ENCODE measurements at places on chromosomes 1 and 21.

DNA sequence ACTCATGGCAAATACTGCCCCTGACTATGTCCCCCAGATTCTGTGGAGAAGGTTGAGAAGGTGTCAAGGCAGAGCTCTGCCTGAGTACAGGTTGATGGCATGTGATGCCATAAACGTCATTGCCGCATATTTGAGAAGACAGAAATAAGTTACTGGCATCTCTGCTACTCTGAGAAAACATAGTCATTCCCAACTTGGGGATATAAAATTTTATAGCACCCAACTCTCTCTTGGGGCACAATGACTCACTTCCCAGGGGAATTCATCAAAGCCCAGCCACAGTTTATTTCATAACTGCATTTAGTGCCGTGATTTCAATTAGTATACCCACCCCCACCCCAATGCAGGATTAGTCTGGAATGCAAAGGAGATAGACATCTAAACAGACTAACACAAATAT lies 101.9 kb upstream of the TNR start:
- no peak for DNase-seq

DNA sequence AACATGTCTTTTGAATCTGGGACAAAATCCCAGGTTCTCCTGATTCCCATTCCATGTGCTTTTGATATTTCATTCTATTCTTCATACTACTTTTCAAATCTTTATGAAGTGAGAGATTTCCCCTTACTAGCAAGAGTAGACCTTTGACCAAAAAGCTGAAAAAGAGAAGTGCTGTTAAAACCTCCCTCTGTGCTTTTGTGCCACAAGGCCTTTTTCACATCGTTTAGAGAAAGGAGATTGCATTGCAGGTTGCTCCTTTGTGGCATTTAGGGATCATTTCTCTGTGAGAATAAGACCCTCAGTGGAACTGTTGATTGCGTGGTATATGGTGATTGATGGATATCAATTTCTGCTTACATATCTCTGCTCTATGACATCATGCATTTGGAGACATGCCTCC lies 148.8 kb downstream of the TGFB2 start:
- no peak for DNase-seq

- no peak for DNase-seq
Observed at GRCh38 chr1:201645956-201646355, 107.0 kb downstream of the NAV1 start.

DNA sequence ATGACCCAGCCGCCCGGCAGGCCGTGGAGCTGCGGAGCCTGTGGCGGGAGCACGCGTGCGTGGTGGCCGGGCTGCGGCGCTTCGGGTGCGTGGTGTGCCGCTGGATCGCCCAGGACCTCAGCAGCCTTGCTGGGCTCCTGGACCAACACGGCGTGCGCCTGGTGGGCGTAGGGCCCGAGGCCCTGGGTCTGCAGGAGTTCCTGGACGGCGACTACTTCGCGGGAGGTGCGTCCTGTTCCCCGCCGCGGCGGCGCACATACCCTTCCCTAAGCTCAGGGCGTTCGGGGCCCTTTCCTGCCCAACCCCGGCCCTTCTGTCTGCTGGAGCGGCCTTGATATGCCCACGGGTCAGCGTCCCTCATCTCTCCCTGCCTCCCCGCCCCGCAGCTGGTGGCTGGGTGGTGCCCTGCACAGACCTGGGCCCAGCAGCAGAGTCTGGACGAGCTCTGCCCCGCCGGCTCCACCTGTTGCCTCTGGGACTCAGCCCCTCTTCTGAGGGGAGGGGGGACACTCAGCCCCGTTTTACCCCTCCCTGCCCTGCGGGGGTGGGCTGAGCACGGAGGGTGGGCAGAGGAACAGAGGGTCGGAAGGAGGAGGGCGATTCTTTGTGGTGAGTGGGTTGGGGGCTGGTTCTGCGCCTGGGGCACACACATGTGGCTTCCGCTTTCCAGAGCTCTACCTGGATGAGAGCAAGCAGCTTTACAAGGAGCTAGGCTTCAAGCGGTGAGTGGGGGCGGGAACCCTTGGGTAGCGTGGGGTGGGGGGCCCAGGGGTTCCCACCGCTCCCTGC lies 688 bp downstream of the PRXL2B start:
- DNase-seq = no peak

- DNase-seq = no peak
Observed at GRCh38 chr1:61442544-61442943, 282.4 kb downstream of the TM2D1 start.

- no peak for DNase-seq
Observed at GRCh38 chr1:65310078-65310587, 790 bp downstream of the DNAJC6 start.

GRCh38 chr1:232017057-232017456 lies 390.5 kb downstream of the DISC1 start:
- no peak for DNase-seq

DNA sequence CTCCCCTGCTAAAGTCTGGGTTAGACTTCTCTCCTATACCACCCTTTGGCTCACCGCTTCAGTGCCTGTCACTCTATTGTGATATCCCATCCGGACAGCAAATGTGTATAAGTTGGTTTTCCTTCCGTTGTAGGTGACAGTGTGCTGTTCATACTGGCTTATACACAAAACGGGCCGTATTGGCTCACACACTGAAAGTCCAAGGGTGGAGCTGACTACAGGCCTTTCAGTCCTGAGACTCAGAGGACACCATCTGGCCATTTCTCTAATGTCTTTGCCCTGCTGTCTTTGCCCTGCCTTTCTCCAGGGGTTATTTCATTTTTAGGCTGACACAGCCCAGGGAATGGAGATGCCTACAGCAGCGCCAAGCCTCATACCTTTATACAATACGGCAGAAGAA lies 90.7 kb downstream of the URB2 start:
- DNase-seq = no peak

DNA sequence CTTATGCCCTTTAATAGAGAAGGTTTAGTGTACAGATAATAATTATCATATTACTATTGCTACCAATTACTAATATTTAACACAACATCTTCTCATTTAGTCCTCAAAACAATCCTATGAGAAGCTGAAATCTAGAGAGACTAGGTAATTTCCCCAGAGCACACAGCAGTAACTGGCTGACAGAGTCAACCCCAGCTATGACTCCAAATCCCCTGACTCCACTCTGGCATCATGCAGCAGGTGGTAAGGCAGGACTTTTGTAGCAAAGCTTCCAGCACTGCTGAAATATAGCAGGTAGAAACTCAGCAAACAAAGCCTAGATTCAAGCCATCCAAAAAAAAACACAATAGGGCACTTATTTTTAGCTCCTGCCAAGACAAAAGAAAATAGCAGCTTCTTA lies 79.3 kb upstream of the RGS2 start:
- DNase-seq = no peak

- no peak for DNase-seq
Observed at GRCh38 chr1:114388432-114389003, 122.5 kb downstream of the TRIM33 start.

GRCh38 chr1:63868268-63868781 lies 94.5 kb downstream of the ROR1 start:
- no peak for DNase-seq

- no peak for DNase-seq
Observed at GRCh38 chr1:202168861-202169260, 8.5 kb upstream of the PTPN7 start.

GRCh38 chr1:41864471-41865040 lies 54.2 kb downstream of the HIVEP3 start:
- DNase-seq = no peak

GRCh38 chr1:65526049-65526556 lies 105.6 kb downstream of the LEPR start:
- DNase-seq = no peak

- DNase-seq = no peak
Observed at GRCh38 chr1:31502253-31502652, 74.1 kb upstream of the TINAGL1 start.

- no peak for DNase-seq
Observed at GRCh38 chr1:110130113-110130591, 17.9 kb downstream of the UBL4B start.

DNA sequence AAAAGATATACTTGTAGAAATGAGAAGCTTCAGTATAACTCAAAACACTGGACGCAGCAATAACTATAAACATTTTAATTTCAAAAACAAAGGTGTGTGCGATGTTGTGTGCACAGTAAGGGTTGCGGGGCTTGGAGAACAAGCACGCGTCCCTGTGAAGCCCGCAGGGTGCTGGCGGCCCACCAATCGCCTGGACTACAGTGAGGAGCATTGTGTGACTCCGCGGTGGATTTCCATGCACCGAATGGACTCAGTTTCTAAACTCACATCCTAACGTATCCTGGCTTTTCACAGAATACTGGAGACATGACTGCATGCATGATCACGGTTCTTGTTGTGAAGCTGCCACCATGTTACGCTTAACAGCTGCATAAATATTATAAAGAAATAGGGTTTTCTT lies 33.0 kb downstream of the NTPCR start:
- DNase-seq = no peak

GRCh38 chr1:94209425-94209824 lies 28.0 kb downstream of the ARHGAP29 start:
- no peak for DNase-seq

- DNase-seq = no peak
Observed at GRCh38 chr1:62870148-62870547, 86.2 kb downstream of the ATG4C start.

All from GM12891 (cell line).